Left cardiac atrium (tissue), 4 donors: ENCODE measurements at places on chromosomes 13 and 19.

DNA sequence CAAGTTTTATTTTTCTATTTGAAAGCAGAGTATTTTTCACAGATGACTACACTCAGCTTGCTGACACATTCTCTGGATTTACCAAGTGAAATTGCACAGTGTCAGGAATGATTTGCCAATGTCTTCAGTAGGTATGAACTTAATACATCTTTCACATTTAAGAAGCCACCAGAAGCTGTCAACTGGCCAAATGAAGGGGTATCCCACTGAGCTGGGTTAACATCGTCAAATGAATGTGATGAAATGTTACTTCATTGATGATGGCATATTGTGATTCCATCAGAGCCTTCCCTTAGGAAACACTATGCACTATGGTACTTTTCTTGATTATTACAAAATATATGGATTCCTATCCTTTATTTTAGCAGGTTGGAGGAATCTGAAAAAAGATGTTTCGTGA lies 592.3 kb downstream of the FGF9 start:
- no peak for DNase-seq

DNA sequence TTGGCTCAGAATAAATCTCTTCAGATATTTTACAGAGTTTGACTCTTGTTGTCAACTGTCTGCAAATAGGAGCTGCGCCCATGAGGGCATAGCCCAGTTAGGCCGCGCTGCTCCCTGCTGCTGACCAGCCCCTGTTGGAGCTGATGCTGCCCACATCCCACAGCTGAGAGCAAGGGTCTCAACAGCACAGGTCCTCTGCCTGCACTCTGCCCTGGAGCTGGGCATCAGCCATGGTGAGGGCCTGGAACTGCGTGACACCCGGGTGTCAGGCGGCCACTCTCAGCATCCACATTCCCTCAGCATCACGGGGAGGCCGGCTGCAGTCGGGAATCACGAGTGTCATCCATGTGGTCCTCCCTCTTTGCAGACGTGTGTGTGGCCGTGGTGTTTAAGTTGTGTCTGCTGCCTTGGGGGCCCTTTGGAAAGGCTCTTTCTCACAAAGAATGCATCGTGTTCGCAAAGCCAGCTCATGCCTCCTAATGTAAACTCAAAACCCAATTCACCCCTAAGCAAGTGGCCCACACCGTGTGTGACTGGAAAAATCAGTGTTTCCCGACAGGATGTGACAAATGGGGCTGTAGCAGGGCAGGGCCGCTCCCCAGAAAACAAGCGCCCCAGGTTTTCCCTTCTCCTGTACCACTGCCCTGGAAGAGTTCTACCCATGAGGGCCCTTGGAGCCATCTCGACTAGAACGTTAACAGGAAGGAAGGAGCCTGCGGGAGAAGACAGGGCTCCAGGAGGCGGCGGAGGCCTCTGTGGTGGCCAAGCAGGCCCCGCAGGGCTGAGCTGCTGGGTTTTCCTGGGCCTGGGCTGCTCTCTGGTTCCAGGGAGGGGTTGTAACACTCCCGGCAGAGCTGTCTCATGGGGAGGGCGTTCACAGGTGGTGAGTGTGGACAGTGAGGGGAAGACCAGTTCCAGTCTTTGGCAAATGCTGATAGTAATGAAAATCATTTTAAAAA lies 20.3 kb downstream of the ATP11A start:
- DNase-seq, result no peak

GRCh38 chr13:83716121-83716520 lies 166.2 kb downstream of the SLITRK1 start:
- DNase-seq, result no peak

- DNase-seq, result no peak
These were observed at the start of gene ZSCAN4 for GRCh38 chr19:57668635-57669034. Gene ZSCAN4, plus strand, starts transcription at chr19:57668935. Its CDS starts 7,211 bp downstream, at chr19:57676146.

DNA sequence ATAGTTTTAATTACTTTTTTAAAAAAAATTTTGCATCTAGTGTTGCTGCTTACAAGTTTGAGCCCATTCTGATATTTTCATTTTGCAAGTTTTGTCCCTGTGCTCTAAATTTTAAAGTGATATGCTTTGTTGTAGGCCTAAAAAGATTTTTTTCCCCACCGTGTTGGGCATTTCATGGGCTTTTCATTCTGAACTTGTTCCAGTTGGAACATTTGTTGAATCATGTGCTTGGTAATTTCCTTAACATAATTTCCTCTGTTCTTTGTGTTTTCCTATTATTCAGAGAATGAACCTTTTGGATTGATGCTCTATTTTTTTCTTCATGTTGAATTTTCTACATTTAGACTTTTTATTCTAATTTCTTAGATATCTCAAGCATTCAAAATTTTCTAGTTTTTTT lies 206.4 kb upstream of the SPRY2 start:
- no peak for DNase-seq

GRCh38 chr13:33145667-33146066 lies 129.4 kb downstream of the KL start:
- DNase-seq, result no peak

DNA sequence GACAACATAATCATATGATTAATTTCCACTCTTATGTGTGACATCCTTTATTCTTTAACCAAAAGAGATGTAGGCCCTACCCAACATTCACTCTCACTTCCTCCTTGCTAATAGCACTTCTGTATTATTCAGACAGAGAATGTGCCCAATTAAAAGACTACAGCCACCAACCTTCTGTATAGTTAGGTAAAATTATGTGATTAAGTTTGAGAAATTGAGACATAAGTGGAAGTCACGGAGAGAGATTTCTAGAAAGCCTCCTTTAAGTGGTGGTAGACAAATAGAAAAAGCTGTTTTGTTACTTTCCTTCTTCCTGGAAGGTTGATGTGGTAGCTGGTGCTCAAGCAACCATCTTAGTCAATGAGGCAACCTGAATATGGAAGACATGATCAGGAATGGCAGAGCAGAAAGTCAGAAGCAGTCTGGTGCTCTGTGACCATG lies 14.8 kb downstream of the EPSTI1 start:
- DNase-seq, result no peak

DNA sequence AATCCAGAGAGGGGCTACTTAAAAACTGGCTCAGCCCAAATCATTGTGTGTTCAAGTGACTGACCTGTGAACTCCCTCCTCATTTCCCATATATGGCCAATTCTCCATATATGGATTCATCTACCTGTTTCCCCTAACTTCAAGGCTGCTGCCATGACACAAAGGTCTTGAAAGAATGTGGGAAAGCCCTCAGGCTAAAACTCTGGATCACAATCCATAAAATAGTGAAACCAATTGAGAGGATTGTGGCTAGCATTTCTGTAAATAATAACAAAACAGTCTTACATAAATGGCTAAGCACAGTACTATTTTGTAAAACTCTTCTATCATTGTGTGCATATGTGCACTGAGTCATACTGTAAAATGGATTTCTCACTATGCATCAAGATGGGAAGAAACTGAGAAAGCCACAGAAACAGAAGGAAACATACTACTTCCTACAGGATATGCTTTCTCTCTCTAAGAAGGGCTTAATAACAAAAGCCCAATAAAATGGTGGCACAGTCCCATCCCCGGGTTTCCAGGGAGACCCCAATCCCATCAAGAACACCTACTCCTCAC lies 80.5 kb downstream of the FOXO1 start:
- no peak for DNase-seq

DNA sequence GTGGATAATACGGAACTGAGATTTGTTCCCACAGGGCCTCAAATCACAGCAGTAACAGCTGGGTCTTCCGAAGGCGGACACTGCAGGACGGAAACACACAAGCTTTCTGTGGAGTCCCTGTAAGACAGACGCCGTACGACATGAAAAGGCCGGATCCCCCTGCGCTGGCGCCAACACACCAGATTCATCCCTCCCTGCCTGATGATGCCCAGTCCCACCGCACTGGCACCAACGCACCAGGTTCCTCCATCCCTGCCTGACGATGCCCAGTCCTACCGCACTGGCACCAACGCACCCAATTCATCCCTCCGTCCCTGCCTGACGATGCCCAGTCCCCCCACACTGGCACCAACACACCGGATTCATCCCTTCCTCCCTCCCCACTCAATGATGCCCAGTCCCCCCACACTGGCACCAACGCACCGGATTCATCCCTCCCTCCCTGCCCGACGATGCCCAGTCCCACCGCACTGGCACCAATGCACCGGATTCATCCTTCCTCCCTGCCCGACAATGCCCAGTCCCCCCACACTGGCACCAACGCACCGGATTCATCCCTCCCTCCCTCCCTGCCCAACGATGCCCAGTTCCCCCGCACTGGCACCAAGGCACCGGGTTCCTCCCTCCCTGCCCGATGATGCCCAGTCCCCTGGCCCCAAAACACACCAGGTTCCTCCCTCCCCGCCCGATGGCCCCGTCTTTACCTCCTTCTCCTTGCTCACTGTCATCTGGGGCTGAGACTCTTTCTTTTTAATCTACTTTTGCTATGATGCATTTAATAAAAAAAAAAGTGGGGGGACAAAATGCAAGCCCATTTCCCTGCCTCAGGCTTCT lies 55.1 kb downstream of the RASA3 start:
- peak; percentile 15 for DNase-seq

DNA sequence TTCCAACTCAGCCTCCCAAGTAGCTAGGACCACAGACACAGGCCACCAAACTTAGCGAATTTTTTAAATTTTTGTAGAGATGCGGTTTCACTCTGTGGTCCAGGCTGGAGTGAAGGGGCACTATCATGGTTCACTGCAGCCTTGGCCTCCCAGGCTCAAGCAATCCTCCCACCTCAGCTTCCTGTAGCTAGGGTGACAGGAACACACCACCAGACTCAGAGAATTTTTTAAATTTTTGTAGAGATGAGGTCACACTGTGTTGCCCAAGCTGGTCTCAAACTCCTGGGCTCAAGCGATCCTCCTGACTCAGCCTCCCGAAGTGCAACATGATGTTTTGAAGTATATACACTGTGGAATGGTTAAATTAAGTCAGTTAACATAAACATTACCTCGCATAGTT lies 263.6 kb downstream of the OXGR1 start:
- DNase-seq, result no peak

GRCh38 chr13:113869263-113869662 lies 5.4 kb upstream of the GAS6 start:
- no peak for DNase-seq

GRCh38 chr19:51427201-51427600 lies 9.8 kb upstream of the SIGLEC10 start:
- peak; percentile 34 for DNase-seq

DNA sequence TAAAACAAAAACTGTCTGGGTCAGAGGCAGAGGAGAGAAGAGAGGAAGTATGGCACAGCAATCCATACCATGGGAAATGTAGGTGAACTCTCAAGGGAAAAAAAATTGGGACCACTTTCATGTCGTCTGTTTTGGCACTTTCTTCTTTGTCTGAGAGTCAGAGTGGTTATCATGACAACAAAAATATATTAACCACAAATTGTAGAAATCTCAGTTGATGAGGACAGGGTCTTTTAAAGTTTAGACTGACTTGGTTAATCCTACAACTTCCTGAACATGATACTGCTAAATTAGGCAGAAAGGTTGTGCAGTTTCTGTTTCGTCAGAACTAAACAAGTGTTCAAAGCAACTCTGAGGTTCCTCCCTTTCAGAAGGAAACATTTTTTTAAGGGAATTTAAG lies 15.2 kb downstream of the KLF5 start:
- DNase-seq, result no peak

- no peak for DNase-seq
These were observed 106.0 kb downstream of the RAP2A start for GRCh38 chr13:97539651-97540610.

- no peak for DNase-seq
These were observed 5.6 kb downstream of the NAPA start for GRCh38 chr19:47509170-47509847.

- DNase-seq, result no peak
These were observed 49.8 kb downstream of the BICRA start for GRCh38 chr19:47658431-47659348.

GRCh38 chr13:94753327-94753726 lies 41.0 kb upstream of the SOX21 start:
- DNase-seq, result no peak

DNA sequence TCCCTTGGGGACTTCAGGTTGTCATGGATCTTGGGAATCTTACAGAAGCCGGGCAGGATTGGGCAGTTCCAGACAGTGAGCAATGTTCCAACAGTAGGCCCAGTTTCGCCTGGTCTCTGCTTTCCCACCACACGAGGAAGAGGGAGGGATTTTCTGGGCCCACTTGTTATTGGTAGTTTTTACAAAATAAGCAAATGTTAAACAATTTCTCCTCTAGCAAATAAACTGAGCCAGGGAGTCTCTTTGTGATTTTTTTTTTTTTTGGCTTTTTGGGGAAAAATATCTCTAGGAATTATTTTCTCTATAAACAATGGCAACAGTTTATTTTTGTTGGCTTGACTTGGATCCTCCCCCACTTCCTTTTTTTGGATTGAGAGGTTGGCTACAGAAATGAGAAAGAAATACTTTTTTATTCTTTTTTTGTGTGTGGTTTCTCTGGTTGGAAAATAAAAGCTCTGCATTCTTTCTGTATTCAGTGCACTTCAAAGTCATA lies 89.3 kb downstream of the TM9SF2 start:
- DNase-seq, result no peak

DNA sequence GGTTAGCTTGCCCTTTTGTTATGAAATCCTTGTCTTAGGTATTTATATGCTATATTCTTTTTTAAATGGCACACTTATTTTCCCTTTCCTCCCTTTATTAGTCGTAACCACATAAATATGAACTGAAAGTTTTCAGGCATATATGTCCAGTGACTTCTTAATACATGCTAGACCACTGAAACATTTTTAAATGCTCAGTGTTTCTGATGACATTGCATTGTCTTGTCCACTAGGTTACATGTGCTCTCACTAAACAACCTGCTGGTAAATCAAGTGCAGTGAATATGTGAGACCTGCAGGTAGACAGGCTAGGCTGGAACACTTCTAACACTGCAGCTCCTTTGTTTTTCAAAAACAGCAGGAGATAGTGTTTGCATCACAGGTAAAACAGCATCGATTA lies 332.6 kb upstream of the DACH1 start:
- DNase-seq, result no peak

DNA sequence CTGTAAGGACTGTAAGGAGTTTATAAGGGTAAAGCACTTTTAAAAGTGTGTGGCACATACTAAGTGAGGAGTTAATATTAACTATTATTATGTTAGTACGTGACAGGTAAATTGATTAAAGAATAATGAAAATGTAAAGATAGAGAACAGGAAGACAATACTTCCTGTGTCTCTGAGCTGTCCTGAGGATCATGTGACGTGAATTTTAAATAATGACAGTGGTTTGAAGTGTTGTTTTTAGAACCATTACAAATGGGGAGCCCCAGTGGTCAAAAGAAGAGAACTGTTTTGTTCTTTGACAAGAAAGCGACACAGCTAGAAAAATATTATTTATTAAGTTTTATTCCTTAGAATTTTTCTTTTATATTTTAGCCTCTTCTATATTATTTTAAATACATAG lies 241.2 kb upstream of the STARD13 start:
- no peak for DNase-seq

GRCh38 chr19:55086730-55087541 lies 11.3 kb downstream of the EPS8L1 start:
- DNase-seq, result peak; percentile 99

GRCh38 chr19:8004723-8005513 lies 523 bp downstream of the ELAVL1 start:
- peak; percentile 39 for DNase-seq

GRCh38 chr19:4541114-4541805 lies 1.4 kb upstream of the LRG1 start:
- DNase-seq, result no peak
